CD4-positive, alpha-beta T cell treated with Interleukin-6 for 4 hours (primary cell): ENCODE measurements at places on chromosomes 6 and 20.

GRCh38 chr6:56364827-56365339, 117.5 kb upstream of the COL21A1 start:
- no peak for DNase-seq

GRCh38 chr20:46775806-46776205, 66.4 kb downstream of the SLC2A10 start:
- DNase-seq, result no peak

GRCh38 chr20:37417617-37418467, 71.9 kb downstream of the SRC start:
- no peak for DNase-seq

DNA sequence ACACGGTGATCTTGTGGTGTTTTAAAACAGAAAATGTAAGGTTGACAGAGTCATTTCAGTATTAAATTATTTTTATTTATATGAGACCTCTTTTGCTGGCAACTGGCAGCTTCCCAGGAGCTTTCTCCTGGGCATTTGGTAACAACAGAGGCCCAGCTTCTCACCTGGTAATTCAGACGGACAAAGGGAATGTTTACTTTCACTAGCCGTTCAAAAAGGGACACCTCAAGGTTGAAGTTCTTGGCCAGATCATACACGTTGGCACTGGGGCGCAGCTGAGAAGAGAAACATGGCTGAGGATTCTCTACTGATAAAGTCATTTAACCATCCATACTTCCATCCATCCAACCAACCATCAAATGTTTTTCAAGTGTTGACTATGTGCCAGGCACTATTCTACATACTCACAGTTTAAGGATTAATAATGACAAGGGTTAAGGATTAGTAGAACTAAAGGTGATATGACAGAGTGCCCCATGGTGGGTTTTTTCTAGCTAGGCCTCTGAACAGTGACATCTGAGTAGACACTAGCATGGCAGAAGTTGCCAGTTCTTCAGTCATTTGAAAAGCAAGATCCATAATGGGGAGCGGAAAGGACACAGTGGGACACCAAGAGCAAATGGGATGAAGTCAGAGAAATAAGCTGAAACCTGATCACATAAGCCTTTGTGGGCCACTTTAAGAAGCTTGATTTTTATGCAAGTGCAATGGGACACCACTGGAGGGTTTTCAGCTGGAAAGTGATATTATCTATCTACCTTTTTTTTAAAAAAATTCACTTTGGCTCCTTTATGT, 25.1 kb downstream of the ZNFX1 start:
- no peak for DNase-seq

DNA sequence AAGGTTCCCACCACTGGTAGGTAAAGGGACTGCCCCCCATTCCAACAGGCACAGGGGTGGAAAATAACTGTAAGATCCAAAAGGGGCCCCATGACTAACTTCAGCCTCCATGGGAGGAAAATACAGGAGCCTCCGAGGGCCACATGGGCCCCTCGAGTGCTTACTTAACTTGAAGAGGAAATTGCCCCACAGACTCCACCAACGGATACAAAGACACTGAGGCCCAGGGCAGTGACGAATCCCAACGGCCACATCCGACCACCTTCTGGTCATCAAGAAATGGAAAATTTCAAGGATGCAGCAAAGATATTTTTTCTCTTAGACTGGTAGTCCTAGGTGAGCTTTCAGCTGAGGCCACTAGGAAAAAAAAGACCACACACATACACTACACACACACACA, 116.0 kb upstream of the MRPS10 start:
- no peak for DNase-seq

GRCh38 chr6:4941782-4942672, 61.8 kb downstream of the RPP40 start:
- DNase-seq, result peak; percentile 27

DNA sequence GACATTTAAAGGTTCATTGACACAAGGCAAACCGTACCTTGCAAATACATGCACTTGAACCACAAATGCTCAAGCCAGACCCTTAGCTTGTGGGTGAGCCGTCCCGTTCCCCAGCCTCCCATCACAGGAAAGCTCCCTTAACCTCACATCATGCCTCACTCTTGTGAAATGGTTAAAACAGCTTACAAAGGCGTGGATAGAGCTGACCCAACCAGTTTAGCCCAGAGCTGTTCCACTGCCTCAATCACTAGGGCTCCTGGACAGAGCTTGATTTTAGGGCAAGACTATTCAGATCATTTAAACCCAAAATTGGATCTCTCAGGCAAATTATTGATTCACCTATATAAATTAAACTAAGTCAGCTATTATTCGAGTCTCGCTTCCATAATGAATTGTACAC, 229.6 kb upstream of the TAB2 start:
- no peak for DNase-seq

GRCh38 chr6:154920495-154921200, 74.5 kb upstream of the TIAM2 start:
- no peak for DNase-seq

DNA sequence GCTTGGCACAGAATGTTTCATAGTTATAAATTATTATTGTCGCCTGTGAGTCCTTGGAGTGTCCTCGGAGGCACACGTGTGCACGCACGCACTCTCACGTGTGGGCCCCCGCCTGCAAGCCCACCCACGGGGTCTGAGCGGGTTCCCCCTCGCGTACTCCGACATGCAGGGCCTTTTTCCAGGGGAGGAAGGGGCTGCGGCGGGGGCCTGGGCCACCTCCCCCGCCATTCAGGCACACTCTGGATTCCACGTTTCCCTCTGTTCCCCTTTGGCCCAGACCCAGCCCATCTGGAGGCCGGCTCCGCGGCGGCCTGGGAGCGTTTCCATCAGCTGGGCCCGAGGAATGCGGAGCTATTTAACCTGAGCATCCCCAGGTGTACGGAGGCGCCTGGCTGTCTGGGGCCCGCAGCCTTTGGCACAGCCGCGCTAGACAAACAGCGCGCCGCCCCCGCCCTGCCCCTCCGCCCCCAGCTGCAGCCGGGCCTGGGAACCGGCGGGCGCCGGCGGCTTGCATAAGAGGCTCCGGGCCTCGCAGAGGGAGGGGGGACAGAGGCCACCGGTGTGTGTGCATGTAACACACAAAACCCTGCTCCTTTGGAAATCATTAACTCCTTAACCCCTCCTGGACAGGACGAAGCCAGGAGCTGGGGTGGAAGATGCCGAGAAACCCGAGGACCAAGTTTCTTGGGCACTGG, 3.3 kb downstream of the ID1 start:
- DNase-seq, result no peak

- DNase-seq, result no peak
These were observed 5.4 kb downstream of the SLC22A23 start for GRCh38 chr6:3451498-3451897.

DNA sequence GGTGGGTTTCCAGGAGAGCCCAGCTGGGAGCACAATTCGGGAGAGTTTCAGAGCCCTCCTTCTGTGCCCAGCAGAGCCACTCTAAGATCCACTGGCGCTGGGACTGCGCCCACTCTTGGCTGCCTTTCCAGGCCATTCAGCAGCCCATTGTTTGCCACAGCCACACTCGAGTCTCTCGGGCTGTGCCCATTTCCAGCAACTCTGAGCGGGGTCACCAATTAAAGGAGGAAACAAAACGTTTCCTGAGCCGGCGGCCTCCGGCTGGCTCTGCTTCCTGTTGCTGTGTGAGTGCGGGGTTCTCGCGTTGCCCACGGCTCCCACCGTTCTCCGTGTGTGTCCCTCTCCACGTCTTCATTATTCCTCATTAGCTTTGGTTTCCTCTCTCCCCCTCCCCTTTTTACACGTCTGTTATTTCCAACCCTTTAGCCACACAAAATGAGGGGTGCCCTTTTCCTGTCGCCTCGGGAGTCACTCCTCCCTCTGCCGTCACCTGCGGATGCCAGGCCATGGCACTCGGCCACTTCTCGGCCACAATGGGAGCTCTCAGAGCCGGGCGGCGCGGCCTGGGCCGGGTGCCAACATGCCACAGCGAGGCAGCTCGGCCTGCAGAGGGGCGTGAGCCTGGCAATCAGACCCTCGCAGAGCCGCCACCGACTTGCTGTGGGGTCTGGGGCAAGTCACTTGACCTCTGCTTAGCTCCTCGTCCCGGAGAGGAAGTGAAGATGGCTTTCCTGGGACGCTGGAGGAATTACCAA, 94.3 kb upstream of the NKX2-2 start:
- no peak for DNase-seq
